Karpas-422 (cell line): ENCODE measurements at places on chromosomes 2 and 18. TPM values are rescaled to one million over a fixed set of nuclear protein-coding genes. Genes with fewer than 3 reads are reported as not detected.

GRCh38 chr18:27363872-27364271, 178.8 kb upstream of the CHST9 start:
- H3K36me3 ChIP-seq, result no peaks in the 10 kb centered on the region
- no peak overlapping the region for H3K27ac ChIP-seq
- H3K4me3 ChIP-seq, result no peak overlapping the region
- H3K27me3 ChIP-seq, result no peaks in the 10 kb centered on the region
- no peaks in the 10 kb centered on the region for H3K4me1 ChIP-seq

DNA sequence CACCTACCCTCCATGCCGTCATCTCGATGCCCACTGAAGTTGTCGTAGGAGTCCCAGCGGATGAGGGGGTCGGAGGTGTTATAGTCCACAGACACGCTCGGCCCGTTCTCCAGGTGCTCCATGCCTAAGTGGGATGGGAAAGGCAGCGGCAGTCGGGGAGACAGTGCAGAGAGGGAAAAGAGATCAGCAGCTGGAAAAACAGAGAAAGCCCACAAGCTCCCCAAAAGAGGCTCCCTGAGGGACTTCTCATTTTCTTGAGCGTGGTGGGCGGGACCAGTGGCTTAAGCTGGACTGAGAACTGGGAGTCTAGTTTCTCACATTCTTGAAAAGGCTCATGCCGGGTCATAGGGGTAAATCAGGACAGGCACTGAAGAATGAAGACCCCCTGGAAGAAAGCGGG, 121.9 kb downstream of the TNS1 start:
- no peak overlapping the region for H3K4me3 ChIP-seq
- H3K27me3 ChIP-seq, result no peaks in the 10 kb centered on the region
- no peaks in the 10 kb centered on the region for H3K4me1 ChIP-seq

DNA sequence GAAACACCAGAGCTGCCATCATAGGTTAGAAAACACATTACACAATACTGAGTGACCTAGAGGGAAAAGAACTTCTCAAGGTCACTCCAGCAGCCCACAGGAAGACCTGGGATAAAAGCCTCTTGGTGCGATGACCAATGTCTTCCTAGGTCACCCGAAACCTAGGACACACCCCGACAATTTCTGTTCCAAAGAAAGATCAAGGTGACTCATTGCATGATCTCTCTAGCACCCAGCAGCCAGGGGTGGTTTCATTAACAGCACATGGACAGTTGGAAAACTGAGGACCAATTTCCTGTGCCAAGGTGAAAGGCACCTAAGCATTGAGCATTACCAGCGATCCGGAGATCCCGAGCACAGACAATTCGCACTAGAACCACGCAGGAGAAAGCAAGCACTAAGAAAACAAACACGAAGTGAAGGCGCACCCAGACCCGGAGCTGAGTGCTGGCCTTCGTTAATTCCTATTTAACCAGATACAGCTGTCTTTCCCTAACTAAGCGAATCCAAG, 1.5 kb downstream of the CACNB4 start:
- H3K4me1 ChIP-seq, result peaks cover 7% of the 10 kb centered on the region; the same call in 1 of the 2 replicates
- H3K27ac ChIP-seq, result no peak overlapping the region
- no peak overlapping the region for H3K4me3 ChIP-seq
- no peaks in the 10 kb centered on the region for H3K27me3 ChIP-seq

GRCh38 chr2:203650860-203651613, 55.4 kb upstream of the CD28 start:
- peak; percentile 77 for DNase-seq
- no peak overlapping the region for H3K4me3 ChIP-seq
- no peak overlapping the region for H3K27ac ChIP-seq
- H3K36me3 ChIP-seq, result no peaks in the 10 kb centered on the region
- H3K27me3 ChIP-seq, result no peaks in the 10 kb centered on the region

DNA sequence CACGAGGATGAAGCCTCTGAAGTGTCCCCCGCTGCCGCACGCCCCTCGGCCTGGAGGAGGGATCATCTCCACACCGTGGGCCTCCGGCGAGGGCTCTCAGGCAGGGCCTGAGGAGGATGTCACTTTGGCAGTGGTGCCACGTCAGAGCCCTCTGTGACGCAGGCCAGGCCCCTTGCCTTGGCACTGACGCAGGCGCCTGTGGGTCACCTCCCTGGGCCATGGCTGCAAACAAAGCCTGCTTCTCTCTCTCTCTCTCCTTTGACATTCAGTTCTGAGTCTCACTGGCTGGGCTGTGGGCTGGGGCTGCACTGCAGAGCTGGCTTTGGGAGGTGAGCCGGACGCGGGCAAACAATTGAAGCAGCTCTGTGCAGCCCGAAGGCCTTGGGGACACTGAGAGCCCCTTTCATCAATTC, 273.7 kb downstream of the TWIST2 start:
- no peak overlapping the region for H3K4me3 ChIP-seq
- H3K27me3 ChIP-seq, result no peaks in the 10 kb centered on the region
- no peaks in the 10 kb centered on the region; the same call in 1 of the 2 replicates for H3K36me3 ChIP-seq
- H3K4me1 ChIP-seq, result no peaks in the 10 kb centered on the region
- no peak overlapping the region for H3K27ac ChIP-seq

DNA sequence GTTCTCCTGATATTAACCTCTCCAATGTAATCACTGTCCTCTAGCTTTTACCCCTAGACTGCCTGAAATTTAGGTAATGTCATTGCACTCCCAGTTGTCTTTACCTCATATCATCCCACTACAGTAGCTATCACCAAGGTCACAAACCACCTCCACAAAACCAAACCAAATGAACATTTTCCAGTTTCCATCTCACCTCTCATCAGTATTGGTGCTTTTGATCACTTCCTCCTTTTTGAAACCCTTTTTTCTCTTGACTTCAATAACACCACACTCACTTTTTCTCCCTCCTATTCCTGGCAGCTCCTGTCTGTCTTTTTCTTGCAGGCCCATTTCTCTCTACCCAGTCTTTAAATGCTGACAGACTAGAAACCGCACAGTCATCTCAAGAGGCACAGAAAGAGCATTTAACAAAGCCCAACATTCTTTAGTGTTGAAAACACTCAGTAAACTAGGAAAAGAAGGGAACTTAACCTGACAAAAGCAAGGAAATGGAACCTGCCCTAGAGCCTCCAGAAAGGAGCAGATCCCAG, 95.9 kb upstream of the SIX2 start:
- no peak overlapping the region for H3K27ac ChIP-seq
- DNase-seq, result no peak
- peaks cover 5% of the 10 kb centered on the region; the same call in 1 of the 2 replicates for H3K4me1 ChIP-seq
- no peak overlapping the region for H3K4me3 ChIP-seq

GRCh38 chr2:25304321-25304720, 37.4 kb downstream of the DNMT3A start:
- peaks cover 50% of the 10 kb centered on the region for H3K4me1 ChIP-seq
- H3K27me3 ChIP-seq, result no peaks in the 10 kb centered on the region; the same call in 1 of the 2 replicates
- DNase-seq, result no peak
- no peak overlapping the region for H3K27ac ChIP-seq
- H3K4me3 ChIP-seq, result no peak overlapping the region

DNA sequence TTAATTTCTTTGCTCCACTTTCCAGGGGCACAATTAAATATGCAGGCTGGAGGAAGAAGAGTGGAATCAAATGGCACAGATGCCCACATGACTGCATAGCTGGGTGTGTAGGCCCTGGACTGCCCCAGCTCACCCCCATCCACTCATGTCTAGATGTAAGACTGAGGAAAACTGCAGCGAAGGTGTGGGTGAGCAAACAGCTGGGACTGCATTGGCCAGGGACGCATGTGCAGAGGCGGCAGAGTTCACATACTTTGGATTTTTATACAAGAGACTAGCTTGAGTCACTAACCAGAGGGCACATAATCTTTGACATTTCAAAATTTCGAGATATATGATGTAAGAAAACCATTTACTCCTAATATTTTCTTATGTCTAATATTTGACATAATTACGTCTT, 60.1 kb downstream of the SPIRE1 start:
- no peak overlapping the region for H3K4me3 ChIP-seq
- DNase-seq, result no peak
- no peaks in the 10 kb centered on the region for H3K27me3 ChIP-seq
- no peaks in the 10 kb centered on the region for H3K36me3 ChIP-seq

- peaks cover 3% of the 10 kb centered on the region for H3K4me1 ChIP-seq
- H3K4me3 ChIP-seq, result no peak overlapping the region
- H3K27me3 ChIP-seq, result no peaks in the 10 kb centered on the region
Observed at GRCh38 chr2:12448846-12449505, 267.8 kb upstream of the TRIB2 start.

- no peak for DNase-seq
- H3K36me3 ChIP-seq, result no peaks in the 10 kb centered on the region
- H3K27me3 ChIP-seq, result no peaks in the 10 kb centered on the region
- H3K4me1 ChIP-seq, result no peaks in the 10 kb centered on the region
- H3K4me3 ChIP-seq, result no peak overlapping the region
- no peak overlapping the region for H3K27ac ChIP-seq
Observed at GRCh38 chr2:182182436-182182835, 196.8 kb downstream of the PPP1R1C start.

- no peak overlapping the region for H3K4me3 ChIP-seq
- DNase-seq, result no peak
- H3K4me1 ChIP-seq, result no peaks in the 10 kb centered on the region
- H3K27me3 ChIP-seq, result no peaks in the 10 kb centered on the region
- no peaks in the 10 kb centered on the region for H3K36me3 ChIP-seq
- no peak overlapping the region for H3K27ac ChIP-seq
Observed at GRCh38 chr18:52992041-52992440, 652.0 kb downstream of the DCC start.

- no peak overlapping the region for H3K4me3 ChIP-seq
- DNase-seq, result no peak
- H3K27ac ChIP-seq, result no peak overlapping the region
- H3K36me3 ChIP-seq, result no peaks in the 10 kb centered on the region
- H3K4me1 ChIP-seq, result no peaks in the 10 kb centered on the region
Observed at GRCh38 chr18:38241736-38242135, 676.1 kb upstream of the CELF4 start.

- no peaks in the 10 kb centered on the region for H3K36me3 ChIP-seq
- H3K27ac ChIP-seq, result no peak overlapping the region
- no peak overlapping the region for H3K4me3 ChIP-seq
- H3K4me1 ChIP-seq, result no peaks in the 10 kb centered on the region
Observed at GRCh38 chr2:220228310-220229006, 601.0 kb downstream of the SLC4A3 start.

HK2 gene
- 80.7 and 111 TPM in 2 replicates for total RNA-seq

CNTNAP5 gene
- total RNA-seq, result 0.25 and 0.78 TPM in 2 replicates

ANKRD29 gene
- not detected in 2 replicates for total RNA-seq

LIMS1 gene
- total RNA-seq, result 9.7 and 14.1 TPM in 2 replicates

BCL2 gene
- total RNA-seq, result 263 and 271 TPM in 2 replicates

G6PC2 gene
- not detected in 2 replicates for total RNA-seq

TDRD15 gene
- total RNA-seq, result not detected in 2 replicates
